Neural progenitor cell (in vitro differentiated cells): ENCODE measurements at places on chromosomes 7 and 10. TPM values are rescaled to one million over a fixed set of nuclear protein-coding genes. Genes with fewer than 3 reads are reported as not detected.

GRCh38 chr10:14958872-14959220 lies 342 bp upstream of the MEIG1 start:
- H3K27me3 ChIP-seq = no peaks in the 10 kb centered on the region
- DNase-seq = no peak
- H3K4me1 ChIP-seq = peaks cover 4% of the 10 kb centered on the region
- peak overlapping the region; percentile 80 for H3K4me3 ChIP-seq

- DNase-seq = no peak
- no peak overlapping the region for H3K4me3 ChIP-seq
- no peak overlapping the region for H3K27ac ChIP-seq
- no peaks in the 10 kb centered on the region for H3K27me3 ChIP-seq
- peaks cover 8% of the 10 kb centered on the region for H3K4me1 ChIP-seq
- no peaks in the 10 kb centered on the region for H3K36me3 ChIP-seq
Observed at GRCh38 chr7:34281260-34281659, 375.9 kb downstream of the BMPER start.

GRCh38 chr7:16774294-16774693 lies 20.7 kb downstream of the TSPAN13 start:
- no peak for DNase-seq
- no peaks in the 10 kb centered on the region for H3K36me3 ChIP-seq
- H3K27ac ChIP-seq = no peak overlapping the region
- no peaks in the 10 kb centered on the region for H3K27me3 ChIP-seq
- no peak overlapping the region for H3K4me3 ChIP-seq

- no peaks in the 10 kb centered on the region for H3K4me1 ChIP-seq
- DNase-seq = no peak
- no peaks in the 10 kb centered on the region for H3K27me3 ChIP-seq
- H3K27ac ChIP-seq = no peak overlapping the region
Observed at GRCh38 chr7:152568972-152569371, 107.0 kb downstream of the XRCC2 start.

- no peaks in the 10 kb centered on the region for H3K4me1 ChIP-seq
- no peak overlapping the region for H3K27ac ChIP-seq
- H3K4me3 ChIP-seq = no peak overlapping the region
- no peaks in the 10 kb centered on the region for H3K27me3 ChIP-seq
- DNase-seq = no peak
- H3K36me3 ChIP-seq = no peaks in the 10 kb centered on the region
Observed at GRCh38 chr7:126702242-126703016, 550.3 kb downstream of the GRM8 start.

GRCh38 chr7:117816727-117817126 lies 56.5 kb downstream of the CTTNBP2 start:
- H3K4me3 ChIP-seq = no peak overlapping the region
- no peak for DNase-seq
- H3K4me1 ChIP-seq = peaks cover 30% of the 10 kb centered on the region
- H3K36me3 ChIP-seq = no peaks in the 10 kb centered on the region
- H3K27me3 ChIP-seq = no peaks in the 10 kb centered on the region
- H3K27ac ChIP-seq = no peak overlapping the region

GRCh38 chr7:30650421-30650808 lies 31.8 kb downstream of the CRHR2 start:
- H3K27me3 ChIP-seq = no peaks in the 10 kb centered on the region
- DNase-seq = no peak
- H3K4me3 ChIP-seq = no peak overlapping the region
- no peak overlapping the region for H3K27ac ChIP-seq
- no peaks in the 10 kb centered on the region for H3K36me3 ChIP-seq

DNA sequence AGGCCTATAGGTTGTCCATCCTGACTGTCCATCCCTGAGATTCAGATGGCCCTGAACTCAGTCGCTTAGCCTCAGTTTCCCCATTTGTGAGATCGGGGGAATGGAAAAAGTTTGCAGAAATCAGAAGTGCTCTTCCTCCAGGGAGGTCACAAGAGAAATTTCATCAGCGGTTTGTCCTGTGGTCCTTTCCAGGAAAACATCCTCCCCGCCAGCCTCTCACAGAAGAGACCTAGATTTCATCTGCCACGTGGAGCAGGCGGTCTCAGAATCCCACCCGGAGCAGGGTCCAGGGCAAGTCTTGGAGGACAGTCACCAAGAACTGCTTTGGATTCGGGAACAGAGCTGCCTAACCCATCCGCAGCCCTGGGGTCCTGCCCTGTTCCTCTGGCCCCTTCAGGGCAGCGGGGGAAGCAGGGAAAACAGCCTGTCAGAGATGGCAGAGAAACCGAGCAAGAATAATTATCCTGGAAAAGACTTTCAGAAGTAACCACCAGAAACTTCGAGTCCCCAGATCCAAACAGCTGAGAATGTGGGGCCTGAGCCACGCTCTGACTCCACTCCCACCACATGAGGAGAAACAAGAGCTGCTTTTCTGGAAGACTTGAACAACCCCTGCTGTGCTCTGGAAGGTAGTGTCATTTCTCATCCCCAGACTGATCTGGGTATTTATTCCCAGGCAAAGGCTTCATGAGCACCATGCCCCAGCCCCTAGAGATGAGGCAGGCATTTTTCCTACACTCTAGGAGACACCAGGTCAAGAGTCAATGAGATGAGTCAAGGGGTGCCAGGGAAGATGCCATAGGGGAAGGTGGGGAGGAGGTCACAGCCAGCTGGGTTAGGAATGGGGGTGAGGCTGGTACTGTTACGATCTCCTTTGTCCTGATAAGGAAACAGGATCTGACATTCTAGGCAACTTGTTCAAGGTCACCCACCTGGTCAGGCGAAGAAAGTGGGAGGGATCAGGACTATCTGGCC lies 1.1 kb upstream of the TNS3 start:
- no peak for DNase-seq
- peaks cover 11% of the 10 kb centered on the region for H3K4me1 ChIP-seq
- H3K27me3 ChIP-seq = peaks cover 29% of the 10 kb centered on the region
- no peak overlapping the region for H3K4me3 ChIP-seq
- no peaks in the 10 kb centered on the region for H3K36me3 ChIP-seq
- no peak overlapping the region for H3K27ac ChIP-seq

DNA sequence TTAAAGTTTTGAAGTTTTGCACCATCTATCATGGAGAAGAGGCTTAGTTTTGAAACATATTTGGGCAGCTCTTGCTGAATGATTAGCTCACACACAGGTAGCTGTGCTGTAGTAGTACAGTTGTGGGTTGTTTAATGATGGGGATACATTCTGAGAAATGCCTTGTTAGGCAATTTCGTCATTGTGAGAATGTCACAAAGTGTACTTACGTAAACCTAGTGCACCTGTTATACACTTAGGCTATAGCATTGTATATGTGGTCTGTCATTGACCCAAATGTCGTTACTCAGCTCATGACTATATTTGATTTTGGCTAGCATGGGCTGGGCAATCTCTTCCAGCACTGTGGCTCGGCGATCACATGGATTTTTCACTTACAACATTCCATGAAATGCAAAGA lies 247.2 kb upstream of the IGFBP3 start:
- H3K4me1 ChIP-seq = no peaks in the 10 kb centered on the region
- H3K27ac ChIP-seq = no peak overlapping the region
- no peaks in the 10 kb centered on the region for H3K27me3 ChIP-seq
- H3K4me3 ChIP-seq = no peak overlapping the region
- H3K36me3 ChIP-seq = no peaks in the 10 kb centered on the region

The UNCX gene
- total RNA-seq = not detected in 2 replicates

The KCND2 gene
- total RNA-seq = 2.7 and 2.9 TPM in 2 replicates

The PBLD gene
- 3.2 and 5.8 TPM in 2 replicates for total RNA-seq

The FAM25C gene
- not detected in 2 replicates for total RNA-seq
